ENCODE measurements at places on chromosomes 3 and 15.

DNA sequence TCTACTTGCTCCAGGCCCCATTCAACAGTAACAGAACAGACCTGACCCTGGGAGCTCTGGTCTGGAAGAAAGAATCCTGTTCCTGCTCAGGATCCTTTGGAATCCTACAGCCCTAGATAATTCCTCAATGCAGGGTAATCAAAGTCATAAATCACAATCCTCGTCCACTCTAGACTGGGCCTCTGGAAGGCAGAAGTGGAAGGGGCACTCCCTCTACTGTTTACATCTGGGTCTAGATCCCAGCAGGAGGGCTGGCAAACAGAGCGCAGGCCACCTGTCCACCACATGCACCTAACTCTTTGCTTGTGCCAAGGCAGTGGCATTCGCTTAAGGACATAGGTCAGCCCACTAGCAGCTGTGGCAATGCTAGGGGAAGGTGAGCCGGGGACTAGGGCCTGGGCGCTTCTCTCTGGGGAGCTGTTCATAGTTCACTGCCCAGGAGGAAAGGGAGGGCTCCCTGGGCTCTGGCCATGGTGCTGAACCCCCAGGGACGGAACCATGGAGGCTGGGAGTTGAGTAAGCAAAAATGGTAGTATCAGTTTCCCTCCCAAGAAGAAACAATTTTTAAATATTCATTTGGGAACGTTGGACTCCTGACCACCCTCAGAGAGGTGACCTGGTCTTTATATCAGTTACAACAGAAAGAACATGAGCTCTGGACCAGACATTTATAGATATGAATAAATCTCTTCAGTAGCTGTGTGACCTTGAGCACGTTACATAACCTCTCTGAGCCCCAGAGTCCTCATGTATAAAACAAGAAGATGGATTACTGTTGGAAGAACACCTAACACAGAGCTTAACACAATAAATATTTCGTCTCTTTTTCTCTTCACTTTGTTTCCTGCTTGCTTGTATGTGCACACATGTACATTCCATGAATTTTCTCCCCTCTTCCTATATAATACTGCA lies 90.2 kb downstream of the NTRK3 start:
- DNase-seq: no peak

DNA sequence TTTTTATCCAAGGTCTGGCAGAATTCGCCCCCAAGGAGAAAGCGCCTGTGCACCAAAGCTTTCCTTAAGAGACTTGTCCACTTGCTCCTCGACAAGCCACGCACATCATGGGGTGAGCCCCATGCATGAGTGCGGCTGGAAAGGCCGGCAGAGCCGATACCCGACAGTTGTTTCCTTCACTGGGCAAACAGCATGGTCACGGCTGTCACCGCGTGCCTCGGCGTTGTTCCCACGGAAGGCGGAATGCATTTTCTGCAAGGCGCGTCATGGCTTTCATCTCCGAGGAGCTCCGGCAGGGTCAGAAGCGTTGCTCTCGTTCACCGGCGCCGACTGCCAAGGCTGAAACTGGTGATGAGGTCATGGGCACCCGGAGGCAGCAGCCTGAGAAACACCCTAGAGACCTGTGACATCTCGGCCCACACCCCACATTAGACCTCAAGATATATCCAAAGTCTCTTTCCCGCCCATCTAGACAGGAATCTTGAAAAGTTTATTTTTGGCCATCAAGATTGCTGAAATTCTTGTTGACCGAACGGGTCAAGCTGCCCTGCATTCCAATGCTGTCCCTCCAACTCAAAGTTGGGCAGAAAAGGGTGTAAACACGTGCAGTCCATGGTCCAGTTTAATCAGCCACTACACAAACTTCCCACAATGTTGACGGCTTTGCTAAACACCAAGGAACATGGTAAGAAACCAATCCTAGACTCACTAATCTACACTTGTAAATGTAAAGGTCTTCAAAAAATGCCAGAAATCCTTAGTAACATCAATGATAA lies 604 bp upstream of the TJP1 start:
- no peak for DNase-seq

DNA sequence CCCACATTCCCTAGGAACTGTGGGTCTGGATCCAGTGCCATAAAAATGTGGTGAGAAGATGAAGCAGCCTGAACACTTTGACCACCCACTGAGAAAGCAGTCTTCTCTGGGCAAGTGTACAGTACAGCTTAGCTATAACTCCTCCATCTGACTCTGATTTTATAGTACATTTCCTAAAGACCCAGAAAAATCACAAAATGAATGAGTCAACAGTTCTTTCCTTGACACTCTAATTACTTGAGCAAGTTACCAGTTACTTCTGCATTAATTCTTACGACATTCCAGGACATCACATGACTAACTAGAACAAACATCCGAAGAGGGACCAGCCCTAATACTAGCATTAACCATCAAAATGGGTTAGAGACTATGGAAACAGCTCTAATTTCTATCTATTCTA lies 148.1 kb upstream of the PEX5L start:
- DNase-seq: no peak

DNA sequence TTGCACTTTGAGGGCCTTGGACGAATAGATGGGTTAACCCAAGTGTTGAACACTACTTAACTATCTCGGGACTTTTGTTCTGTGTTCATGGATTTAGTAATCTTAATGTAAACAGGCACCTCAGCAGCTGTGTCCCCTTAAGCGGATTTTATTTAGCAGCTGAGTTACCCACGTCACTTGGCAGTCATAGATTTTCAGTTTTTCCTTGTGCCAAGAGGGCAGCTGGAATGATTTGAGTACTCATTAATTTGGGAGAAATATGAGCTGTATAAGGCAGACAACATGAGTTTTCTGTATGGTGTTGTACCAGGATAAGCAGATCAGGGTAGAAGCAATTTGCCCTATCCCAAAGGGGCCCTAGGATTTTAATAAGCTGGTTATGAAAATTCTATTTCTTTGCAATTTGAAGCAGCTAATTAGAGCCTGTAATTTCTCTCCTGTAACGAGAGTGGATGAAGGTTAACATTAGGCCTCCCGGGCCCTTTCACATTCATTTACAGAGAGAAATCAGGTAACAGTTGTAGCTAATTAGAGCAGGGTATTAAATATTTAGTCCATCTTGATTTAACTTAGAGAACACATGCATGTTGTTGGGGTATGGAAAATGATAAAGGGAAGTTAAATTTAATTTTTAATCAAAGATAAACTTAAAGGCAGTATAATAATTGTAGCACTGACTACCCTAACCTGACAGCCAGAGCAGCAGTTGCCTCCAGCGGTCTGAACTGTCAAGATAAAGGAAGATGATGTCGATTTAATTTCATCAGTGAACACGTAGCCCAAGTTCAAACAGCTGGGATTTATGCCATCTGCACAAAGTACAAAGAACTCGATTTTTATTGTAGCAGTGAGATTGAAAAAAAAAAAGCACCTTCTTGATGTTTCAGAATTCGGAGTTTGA lies 194.5 kb downstream of the LRTM1 start:
- no peak for DNase-seq

- no peak for DNase-seq
Observed at GRCh38 chr3:24741506-24741905, 246.9 kb upstream of the THRB start.

DNA sequence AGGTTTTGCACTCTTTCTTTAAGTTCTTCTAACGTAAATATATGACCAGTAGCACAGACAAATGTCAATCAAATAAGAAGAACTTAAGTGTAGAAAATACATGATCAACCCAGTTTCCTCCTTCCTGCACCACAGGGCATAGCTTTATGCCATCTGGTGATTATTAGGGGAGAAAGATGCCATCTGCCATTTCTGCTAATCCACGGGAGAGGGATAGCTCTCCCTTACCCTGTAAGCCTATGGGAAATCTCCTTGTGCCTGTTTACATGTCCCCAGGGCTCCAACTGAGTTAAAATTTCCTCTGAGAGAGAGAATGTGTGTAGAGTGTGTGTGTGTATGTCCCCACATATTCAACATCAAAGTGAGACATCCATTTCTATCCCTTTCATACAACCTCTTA lies 135.9 kb downstream of the RSL24D1 start:
- no peak for DNase-seq

DNA sequence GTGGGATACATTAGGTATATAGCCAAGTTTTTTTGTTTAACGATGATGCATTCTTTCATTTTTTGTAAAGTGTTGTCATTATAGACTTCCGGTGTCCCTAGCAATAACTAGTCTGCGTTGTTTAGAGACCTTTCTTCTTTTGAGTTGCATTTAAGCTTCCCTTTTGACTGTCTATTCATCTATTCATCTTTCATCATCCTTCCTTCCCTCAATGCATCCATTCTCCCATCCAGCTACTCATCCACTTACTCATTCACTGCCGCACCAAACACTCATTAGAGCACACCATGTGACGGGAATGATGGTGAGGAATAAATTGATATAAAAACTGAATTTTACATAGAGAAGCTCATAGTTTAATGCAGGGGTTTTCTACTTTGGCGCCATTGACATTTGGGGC lies 32.9 kb downstream of the OR4F15 start:
- no peak for DNase-seq

- no peak for DNase-seq
Observed at GRCh38 chr3:45034612-45035252, 8.6 kb downstream of the CLEC3B start.

- DNase-seq: no peak
Observed at GRCh38 chr15:38512901-38513300, 51.7 kb downstream of the RASGRP1 start.

GRCh38 chr3:174767853-174768382 lies 91.2 kb upstream of the NAALADL2 start:
- DNase-seq: no peak
